CD4-positive, alpha-beta T cell treated with Interleukin-6 at 100 ng/mL for 8 hours (primary cell): ENCODE measurements at places on chromosomes 6 and 20.

DNA sequence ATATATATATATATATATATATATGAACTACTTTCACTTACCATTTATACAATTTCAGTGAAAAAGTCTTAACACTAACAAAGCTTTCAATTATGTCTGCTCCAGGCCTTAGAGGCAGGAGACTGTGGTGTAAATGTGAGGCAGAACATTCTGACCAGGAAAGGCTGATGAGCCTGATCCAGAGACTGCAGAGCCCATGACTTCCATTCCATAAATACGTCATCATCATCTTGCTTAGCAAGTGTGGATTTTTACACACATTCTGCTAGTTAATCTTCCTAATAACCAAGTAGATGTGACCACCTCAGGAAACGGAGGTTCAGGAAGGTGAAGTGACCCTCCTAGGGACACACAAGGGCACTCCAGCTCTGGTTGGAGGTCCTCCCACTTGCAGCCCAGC, 14.9 kb downstream of the TRERF1 start:
- no peak for DNase-seq

GRCh38 chr6:158023597-158023939, 41.9 kb downstream of the SYNJ2 start:
- DNase-seq = no peak

GRCh38 chr6:106149472-106150069, 63.4 kb downstream of the PRDM1 start:
- DNase-seq = peak; percentile 16

DNA sequence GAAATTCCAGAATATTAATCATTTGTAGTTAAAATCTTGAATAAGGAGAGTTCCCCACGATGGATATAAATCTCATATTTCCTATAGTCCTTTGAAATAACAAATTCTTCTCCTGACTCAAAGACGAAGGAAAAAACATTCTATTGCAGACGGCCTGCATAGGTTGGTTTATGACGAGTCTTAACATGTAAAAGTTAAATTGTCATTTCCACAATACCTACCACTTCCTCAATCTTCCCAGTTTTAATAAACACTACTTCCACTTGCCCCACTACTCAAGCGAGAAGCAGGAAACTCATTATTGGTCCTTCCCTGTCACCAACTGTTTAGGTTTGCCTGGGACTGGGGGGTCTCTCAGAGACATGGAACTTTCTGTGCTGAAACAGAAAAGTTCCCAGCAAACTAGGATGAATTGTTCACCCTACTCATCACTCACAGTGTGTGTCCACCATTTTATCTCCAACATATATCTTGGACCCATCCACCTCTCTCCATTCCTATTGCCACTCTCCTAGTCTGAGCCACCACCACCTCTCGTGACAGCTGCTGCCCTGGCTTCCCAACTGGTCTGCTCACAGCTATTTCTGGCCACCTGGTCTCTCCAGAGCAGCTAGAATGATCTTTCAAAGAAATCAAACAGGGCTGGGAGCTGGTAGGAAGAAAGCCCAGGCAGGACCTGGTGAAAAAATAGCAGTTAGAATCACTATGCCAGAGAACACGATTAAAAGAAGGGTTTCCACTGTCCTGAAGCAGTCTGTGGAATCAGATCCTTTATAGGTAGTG, 15.1 kb upstream of the ZSCAN9 start:
- DNase-seq = no peak

- DNase-seq = no peak
Measured at GRCh38 chr6:19394051-19394450, 443.1 kb upstream of the ID4 start.

DNA sequence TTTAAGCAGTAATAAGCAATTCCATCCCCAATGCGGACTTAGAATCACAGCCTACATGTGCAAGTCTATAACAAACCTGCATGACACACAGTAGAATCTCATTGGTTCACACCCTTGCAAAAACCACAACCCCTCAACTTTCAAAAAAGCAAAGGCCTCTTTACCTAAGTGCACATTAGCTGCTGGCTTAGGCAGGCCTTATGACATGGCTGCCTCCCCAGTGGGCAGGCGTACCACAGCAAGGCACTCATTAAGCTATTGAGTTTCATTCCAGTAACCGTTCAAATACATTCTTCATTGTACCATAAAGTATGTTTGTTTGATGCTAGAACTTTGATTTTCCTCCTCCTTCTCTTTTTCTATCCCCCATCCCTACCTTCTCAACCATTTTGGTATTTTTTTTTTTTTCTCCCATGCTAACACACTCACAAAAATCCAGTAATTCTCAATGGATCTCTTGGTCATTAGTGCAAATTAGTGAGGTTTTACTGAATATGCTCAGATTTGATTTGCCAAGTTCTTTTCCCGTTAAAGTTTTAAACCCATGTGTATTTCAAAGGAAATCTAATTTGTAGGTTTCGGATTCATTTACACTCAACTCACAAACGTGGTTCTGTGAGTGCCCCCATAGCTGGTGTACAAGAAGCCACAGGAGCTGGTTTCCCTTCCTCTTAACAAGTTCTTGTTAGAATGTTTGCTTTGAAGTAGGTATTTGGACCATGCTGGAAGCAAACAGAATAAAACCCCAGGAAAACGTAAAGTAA, 460.4 kb upstream of the RUNX2 start:
- no peak for DNase-seq

- DNase-seq = no peak
Measured at GRCh38 chr6:156027248-156027626, 571.6 kb upstream of the NOX3 start.

- no peak for DNase-seq
Measured at GRCh38 chr6:43517505-43518357, 842 bp downstream of the POLR1C start.

- no peak for DNase-seq
Measured at GRCh38 chr6:63882208-63882607, 246.6 kb downstream of the PHF3 start.

- DNase-seq = no peak
Measured at GRCh38 chr20:58497076-58497641, 18.0 kb downstream of the APCDD1L start.

DNA sequence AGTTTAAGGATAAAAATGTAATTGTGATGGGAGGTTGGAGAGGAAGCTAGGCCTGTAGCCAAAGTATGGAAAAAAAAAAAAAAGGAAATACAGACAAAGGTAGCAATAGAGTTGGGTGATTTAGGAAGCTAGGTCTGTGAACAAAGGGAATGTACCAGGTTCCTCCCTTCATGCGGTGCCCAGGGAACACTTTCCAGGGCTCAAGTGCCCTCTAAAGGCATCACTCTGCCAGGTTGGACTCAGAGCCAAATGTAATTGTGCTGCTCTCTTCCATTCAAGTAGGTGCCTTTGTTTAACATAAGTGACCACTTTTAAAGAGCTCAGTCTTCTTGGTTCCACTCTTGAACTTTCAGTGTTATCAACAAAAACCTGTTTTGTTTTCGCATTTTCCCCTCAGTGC, 159.7 kb upstream of the AHI1 start:
- no peak for DNase-seq

- no peak for DNase-seq
Measured at GRCh38 chr20:19943061-19943521, 74.1 kb upstream of the NAA20 start.

- no peak for DNase-seq
Measured at GRCh38 chr6:75368151-75368779, 83.7 kb upstream of the TMEM30A start.

DNA sequence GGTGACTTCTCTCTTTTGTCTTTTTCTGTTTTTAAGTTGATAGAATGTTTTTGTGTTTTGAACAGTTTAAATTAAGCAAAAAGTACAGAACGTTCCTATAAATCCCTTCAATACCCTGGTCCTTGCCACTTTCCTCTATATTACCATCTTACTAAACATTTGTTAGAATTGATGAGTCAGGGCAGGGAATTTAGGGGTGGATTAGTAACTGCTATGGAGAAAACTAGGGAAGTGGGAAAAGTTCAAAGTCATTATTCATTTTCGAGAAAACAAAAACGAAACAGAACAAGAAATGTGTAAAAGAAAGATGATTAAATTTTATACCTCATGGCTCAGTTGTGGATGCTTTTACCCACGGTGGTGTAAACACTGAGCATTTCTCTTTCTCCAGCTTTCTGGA, 240.4 kb upstream of the SULF2 start:
- DNase-seq = no peak

DNA sequence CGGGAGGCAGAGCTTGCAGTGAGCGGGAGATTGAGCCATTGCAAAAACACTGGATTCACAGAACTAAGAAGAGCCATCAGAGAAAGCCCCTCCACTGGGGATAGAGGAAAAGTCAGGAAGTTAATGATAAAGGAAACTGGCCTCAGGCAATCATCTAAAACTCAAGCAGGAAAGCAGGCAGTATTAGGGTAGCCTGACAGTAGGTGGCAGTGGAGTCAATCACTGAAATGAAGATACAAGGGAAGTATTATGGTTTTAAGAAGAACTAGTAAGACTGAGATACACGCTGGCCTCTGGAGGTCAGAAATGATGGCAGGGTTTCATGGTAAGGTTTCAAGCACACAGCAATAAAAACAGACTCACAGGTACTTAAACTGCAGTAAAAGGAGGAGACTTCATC, 578.3 kb downstream of the HACE1 start:
- DNase-seq = no peak

GRCh38 chr20:51419646-51420045, 122.9 kb downstream of the NFATC2 start:
- DNase-seq = no peak

DNA sequence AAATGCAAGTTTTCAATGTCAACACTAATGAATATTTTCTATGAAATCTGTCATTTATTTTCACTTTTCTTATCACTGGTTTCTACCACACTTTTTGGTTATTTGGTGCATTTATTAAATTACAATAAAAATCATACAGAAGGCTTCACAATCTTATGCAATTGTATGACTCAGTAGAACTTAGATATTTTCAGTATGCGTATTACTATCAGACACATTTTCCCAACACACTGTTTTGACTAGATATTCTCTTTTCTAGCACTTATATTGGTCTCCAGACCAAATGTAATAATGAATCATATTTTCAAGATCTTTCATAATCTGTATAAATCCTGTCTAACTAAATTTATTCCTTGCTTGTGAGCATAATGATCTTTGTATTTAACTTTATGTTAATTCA, 74.1 kb downstream of the FAM83B start:
- no peak for DNase-seq

- DNase-seq = peak; percentile 57
Measured at GRCh38 chr6:710601-711571, 17.9 kb upstream of the EXOC2 start.

DNA sequence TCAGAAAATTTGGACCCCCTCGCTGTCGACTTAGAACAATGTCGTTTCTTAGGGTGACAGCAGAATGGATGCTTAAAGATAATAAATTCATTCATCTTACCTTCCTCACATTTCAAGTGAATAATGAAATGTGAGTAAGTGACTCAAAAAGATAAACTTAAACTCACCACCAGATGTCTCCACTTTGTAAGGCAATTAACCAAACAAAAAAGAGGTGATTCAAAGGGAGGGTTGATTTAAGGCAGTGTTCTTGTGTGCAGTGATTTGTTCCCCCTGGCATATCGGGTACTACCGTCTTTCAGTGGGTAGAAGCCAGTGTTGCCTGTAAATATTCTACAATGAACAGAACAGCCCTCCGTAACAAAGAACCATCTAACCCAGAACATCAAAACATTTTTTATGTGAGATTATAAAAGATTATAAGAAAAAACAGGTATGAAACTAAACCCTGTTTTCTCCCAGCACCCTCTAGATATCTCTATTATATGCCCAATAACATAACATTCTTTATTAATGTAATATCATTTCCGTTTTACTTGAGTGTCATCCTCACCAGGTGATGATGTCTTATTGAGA, 589.7 kb downstream of the CBLN4 start:
- no peak for DNase-seq

GRCh38 chr6:51203504-51203903, 384.8 kb downstream of the TFAP2B start:
- DNase-seq = no peak

- no peak for DNase-seq
Measured at GRCh38 chr20:55650657-55651360, 354.5 kb downstream of the CBLN4 start.

GRCh38 chr6:20866036-20866435, 331.8 kb downstream of the CDKAL1 start:
- no peak for DNase-seq

DNA sequence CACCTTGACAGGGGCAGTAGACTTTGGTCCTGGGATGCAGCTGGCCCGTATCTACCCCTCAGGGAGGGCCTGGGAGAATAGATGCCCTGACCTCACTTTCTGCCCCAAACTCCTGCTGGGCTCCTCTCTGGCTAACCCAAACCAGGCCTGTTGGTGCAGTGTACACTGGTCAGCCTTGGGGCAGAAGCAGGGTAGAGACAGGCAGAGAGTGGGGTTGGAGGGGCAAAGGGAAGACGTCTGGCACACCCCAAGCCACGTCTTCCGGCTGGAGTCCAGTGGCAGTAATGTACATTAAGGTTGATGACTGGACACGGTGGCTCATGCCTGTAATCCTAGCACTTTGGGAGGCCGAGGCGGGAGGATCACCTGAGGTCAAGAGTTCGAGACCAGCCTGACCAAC, 9.3 kb downstream of the DDR1 start:
- DNase-seq = no peak

- no peak for DNase-seq
Measured at GRCh38 chr6:17998003-17998402, 10.6 kb upstream of the KIF13A start.

- no peak for DNase-seq
Measured at GRCh38 chr6:26034905-26035304, 52.3 kb upstream of the HFE start.

GRCh38 chr6:147821295-147821897, 312.9 kb downstream of the SAMD5 start:
- DNase-seq = no peak

GRCh38 chr6:20875369-20875963, 341.2 kb downstream of the CDKAL1 start:
- no peak for DNase-seq

DNA sequence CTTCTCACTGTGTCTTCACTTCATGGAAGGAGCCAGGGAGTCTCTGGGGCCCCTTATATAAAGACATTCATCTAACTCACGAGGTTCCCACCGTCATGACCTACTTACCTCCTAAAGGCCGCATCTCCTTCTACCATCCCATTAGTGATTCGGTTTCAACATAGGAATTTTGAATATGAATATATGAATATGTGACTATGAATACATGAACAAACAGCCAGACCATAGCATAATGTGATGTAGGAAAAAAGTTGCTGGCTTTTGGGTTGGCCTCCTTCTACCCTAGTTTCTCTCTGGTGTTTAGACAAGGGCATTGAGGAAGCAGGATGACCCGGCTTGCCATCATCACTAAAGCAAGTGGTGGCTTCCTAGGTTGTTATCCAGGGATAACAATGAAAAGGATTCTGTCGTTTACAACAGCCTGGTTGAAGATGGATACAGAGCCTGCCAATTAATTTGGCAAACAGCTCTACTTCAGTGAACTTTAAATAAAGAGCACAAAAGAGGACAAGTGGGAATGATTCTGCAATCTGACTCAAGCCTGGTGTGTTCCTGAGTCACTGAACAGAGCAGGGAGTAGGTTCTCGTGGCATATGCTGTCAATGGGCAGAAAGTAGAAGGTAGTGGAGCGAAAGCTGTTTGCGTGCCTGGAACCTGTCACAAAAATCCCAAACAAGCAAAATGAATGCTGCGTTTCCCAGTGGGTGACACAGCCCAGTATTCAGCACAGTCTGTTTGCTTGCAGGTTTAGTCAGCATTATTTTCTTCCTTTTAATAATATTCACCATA, 44.0 kb upstream of the DOK5 start:
- DNase-seq = no peak
